ENCODE measurements at places on chromosomes 2 and 18. TPM values are rescaled to one million over a fixed set of nuclear protein-coding genes. Genes with fewer than 3 reads are reported as not detected.

TRIM43 gene
- total RNA-seq, result not detected

CD207 gene
- total RNA-seq, result not detected

CCDC85A gene
- 1.9 TPM for total RNA-seq

PROKR1 gene
- 0.11 TPM for total RNA-seq

NAGK gene
- total RNA-seq, result 98.4 TPM

HJURP gene
- 19.4 TPM for total RNA-seq

NBAS gene
- total RNA-seq, result 52.9 TPM

DAW1 gene
- total RNA-seq, result not detected

HS1BP3 gene
- 16.5 TPM for total RNA-seq

GCG gene
- total RNA-seq, result 0.36 TPM

ATP6V1B1 gene
- 0.66 TPM for total RNA-seq

MREG gene
- total RNA-seq, result 11.9 TPM

CRYGC gene
- not detected for total RNA-seq

GREB1L gene
- 25.5 TPM for total RNA-seq

ZNF396 gene
- total RNA-seq, result 1.8 TPM

C2orf15 gene
- total RNA-seq, result 7.8 TPM

ASXL3 gene
- 36.7 TPM for total RNA-seq

HAAO gene
- 23.3 TPM for total RNA-seq

RSAD2 gene
- total RNA-seq, result 3.7 TPM

TWSG1 gene
- 57.2 TPM for total RNA-seq

LBX2 gene
- total RNA-seq, result 0.86 TPM

CNRIP1 gene
- 5.2 TPM for total RNA-seq

TUBA4B gene
- total RNA-seq, result not detected

TTR gene
- not detected for total RNA-seq

MFSD6 gene
- 10.9 TPM for total RNA-seq

MARCHF4 gene
- 0.09 TPM for total RNA-seq

FN1 gene
- total RNA-seq, result 896 TPM

KIAA2012 gene
- total RNA-seq, result 0.24 TPM

VWA3B gene
- total RNA-seq, result not detected

CD28 gene
- total RNA-seq, result not detected

SP3 gene
- 113 TPM for total RNA-seq

PLGLB1 gene
- 8.4 TPM for total RNA-seq

All from mesothelial cell of epicardium (in vitro differentiated cells).